ENCODE measurements at places on chromosomes 16 and 17.
A peak's percentile ranks its signal among the peaks of the same experiment; 100 is the strongest.

GRCh38 chr17:67353161-67353560, 13.2 kb downstream of the PSMD12 start:
- DNase-seq = no peak

- DNase-seq = peak; percentile 51
Observed at GRCh38 chr17:13337151-13337550, 264.6 kb downstream of the HS3ST3A1 start.

- DNase-seq = no peak
Observed at GRCh38 chr16:11322823-11323222, 22.4 kb upstream of the RMI2 start.

DNA sequence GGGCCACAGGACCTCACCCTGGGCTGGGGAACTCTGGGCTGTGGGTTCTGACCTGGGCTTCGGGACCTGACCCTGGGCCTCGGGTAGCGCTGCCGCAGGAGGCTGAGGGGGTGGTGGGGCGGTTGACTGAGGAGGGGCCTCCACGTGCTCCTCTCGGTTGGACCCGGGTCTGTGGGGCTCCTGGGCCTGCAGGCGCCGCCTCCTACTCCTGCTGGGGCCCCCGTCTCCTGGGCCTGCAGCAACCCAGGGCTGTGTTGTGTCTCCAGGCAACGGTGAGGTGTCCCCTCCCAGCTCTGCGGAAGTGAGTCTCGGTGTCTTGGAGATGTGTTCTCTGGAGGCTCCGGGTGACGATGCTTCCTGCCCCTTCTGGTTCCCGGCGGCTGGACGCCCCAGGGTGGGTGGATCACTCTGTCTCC, 41.5 kb upstream of the GNG13 start:
- no peak for DNase-seq

- no peak for DNase-seq
Observed at GRCh38 chr17:73524941-73525679, 119.1 kb downstream of the SDK2 start.

DNA sequence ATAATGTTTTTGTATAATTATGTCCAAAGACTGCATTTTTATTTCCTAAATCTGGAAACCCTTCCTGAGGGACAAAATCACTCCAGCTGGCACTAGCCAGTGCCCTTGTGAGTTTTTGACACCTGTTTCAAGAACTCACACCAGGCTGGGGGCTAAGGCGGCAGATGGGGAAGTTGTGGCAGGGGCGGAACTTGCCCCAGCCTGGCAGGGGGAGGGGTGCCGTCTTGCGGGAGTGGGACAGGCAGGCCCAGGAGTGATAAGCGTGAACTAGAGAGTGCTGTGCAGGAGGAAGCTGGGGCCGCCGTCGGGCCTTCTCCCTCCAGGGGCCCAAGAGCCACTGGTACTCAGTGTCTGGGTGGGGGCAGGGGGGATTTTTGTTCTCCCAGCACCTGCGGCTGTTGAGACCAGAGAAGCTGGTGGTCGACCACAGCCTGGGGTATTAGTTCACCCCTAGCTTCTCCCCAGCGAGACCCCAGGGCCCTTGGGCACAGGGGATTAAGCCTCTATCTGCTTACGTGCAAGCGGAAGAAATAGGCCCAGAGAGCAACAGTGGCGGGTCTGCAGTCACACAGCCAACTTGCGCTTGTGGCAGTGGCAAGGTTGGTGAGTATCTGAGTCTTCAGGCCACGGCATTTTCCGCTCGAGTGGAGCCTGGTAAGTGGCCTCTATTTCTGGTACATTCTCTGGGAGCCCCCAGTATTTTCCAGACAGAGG, 40.2 kb upstream of the PLCG2 start:
- no peak for DNase-seq

- no peak for DNase-seq
Observed at GRCh38 chr17:81396278-81396721, 1.0 kb downstream of the BAHCC1 start.

DNA sequence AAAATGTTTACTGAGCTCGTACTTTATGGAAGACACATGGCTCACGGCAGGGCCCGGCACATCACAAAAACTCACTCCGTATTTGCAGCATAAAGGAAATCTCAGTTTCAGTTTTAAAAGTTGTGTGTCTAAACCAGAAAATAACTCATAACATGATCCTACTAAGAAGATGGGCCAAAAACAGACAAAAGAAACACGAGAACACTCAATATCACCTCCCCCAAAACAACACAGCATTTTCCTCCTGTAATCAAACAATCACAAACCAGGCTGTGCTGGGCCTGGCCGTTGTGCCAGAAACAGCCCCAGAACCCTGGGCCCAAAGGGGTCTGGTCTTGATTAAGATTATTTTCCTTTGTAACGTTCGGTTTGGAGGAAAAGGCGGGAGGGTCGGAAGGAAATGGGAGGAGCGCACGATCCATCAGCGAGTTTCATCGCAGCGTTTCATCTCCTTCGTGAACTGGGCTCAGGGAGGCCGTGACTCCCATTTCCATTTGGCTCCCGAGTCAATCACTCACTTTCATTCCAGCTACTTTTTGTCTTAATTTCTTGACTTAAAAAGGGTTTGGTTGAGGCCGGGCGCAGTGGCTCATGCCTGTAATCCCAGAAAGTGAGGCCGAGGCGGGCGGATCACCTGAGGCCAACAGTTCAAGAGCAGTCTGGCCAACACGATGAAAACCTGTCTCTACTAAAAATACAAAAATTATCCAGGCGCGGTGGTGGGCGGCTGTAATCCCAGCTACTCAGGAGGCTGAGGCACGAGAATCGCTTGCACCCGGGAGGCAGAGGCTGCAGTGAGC, 61.4 kb downstream of the NXN start:
- DNase-seq = peak; percentile 20

DNA sequence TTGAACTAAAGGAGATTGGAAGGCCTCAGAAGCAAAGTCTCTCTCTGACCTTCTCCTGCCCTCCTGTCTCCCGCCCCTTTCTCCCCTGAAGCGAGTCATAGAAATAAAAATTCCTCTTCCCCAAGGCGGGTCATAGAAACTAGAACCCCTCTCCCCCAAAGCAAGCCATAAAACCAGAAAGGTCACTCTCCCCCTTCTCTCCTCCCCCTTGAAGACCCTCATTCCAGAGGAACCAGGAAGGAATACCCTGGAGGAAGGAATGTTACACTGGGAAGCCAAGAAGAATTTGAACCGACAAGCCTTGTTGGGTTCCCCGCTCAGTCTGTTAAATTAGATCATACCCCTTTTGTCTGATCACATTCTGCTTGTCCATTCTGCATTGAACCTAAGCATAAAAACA, 2.7 kb upstream of the GJC1 start:
- no peak for DNase-seq

- DNase-seq = no peak
Observed at GRCh38 chr17:59769887-59770286, 62.4 kb downstream of the VMP1 start.

- DNase-seq = no peak
Observed at GRCh38 chr17:55284001-55284884, 19.5 kb downstream of the HLF start.

DNA sequence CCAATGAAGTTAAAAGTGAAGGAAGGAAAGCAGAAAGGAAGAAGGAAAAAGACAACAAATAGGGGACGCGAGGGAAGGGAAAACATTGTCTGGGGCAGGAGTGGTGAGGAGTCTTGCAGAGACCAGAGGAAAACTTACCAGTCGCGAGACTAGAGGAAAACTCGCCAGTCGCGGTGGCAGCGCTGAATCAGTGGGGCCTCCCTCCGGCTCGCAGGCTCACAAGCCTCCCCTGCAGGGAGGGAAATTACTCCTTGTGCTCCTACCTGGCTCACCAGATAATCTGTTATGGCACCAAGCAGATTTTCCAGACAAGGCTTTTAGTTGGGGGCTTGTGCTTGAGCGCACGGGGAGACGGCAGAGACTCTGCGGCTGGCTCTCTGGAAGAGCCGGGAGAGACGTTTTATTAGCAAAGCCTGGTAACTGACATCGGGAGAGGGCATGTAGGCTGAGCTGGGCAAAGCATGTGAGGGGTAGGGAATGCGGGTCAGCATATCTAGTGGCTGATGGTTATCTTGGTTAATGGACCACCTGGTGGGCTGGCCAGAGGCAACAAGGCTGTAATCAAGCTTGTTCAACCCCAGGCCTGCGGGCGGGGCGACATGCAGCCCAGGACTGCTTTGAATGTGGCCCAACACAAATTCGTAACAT, 37.1 kb downstream of the LCMT1 start:
- no peak for DNase-seq

DNA sequence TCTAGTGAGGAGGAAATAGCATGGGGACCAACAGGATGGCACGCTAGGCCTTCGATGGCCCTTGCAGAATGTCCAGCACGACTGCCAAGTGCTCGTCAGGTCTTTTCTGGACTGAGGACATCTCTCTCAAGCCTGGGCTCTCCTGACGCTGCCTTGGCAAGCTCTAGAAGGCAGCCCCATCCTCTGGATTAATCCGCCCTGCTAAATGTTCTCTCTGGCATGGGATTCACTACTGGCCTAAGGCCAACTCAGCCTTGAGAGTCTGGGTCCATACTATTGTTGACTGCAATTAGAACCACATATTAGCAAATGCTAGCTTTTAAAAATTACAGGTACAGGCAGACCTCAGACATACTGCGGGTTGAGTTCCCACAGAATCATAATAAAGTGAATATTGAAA, 2.5 kb upstream of the CEP295NL start:
- DNase-seq = no peak

DNA sequence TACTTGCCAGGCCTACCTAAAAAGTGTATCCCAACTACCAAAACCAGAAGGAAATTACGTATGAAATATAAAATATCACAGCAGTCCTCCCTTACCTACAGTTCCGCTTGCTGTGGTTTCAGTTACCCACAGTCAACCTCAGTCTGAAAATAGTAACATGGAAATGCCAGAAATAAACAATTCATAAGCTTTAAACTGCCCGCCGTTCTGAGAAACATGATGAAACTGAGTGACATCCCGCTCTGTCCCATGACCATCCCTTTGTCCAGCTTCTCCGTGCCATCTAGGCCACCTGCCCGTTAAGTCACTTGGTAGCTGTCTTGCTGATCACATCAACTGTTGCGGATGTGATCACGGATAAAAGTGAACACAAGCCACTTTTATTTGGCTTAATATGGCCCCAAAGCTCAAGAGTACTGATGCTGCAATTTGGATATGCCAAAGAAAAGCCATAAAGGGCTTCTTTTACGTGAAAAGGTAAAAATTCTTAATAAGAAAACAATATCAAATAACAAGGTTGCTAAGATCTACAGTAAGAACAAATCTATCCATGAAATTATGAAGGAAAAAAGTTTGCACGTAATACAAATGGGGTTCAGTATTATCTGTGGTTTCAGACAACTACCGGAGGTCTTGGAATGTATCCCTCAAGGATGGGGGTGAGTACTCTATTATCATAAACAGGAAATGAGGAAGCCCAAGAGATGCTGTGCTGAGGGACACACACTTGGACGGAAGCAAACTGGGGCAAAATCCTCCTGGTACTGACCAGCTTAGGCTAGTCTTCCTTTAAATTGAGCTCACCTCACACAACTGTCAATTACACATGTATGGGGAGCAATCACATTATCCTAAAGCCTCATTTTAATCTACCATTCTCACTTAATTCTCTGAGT, 8.2 kb downstream of the USP22 start:
- no peak for DNase-seq

DNA sequence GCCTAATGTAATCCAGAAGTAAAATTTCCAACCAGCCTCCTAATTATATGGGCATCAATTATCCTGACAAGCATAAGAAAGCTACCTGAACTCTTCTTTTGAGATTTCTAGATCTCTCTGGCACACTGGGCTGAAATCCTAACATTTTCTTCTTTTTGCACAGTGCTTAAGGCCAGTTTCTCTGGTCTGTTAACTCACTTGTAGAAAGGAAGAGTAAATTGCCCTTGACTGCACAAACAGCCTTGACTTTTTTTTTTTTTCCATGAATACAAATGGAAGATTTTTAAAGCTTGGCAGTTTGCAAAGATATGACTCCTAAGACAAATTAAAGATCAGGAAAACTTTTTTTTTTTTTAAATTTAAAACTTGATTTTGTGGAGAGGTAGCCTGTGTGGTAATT, 291.2 kb upstream of the MON1B start:
- no peak for DNase-seq

GRCh38 chr16:85357323-85357722, 245.1 kb upstream of the CIBAR2 start:
- DNase-seq = no peak

- DNase-seq = no peak
Observed at GRCh38 chr17:48981927-48982539, 13.6 kb upstream of the GIP start.

GRCh38 chr17:49748791-49749190, 15.1 kb downstream of the FAM117A start:
- no peak for DNase-seq

GRCh38 chr17:49975531-49975930, 6.5 kb downstream of the DLX4 start:
- DNase-seq = no peak

- no peak for DNase-seq
Observed at GRCh38 chr17:82588266-82589175, 59.7 kb downstream of the WDR45B start.

DNA sequence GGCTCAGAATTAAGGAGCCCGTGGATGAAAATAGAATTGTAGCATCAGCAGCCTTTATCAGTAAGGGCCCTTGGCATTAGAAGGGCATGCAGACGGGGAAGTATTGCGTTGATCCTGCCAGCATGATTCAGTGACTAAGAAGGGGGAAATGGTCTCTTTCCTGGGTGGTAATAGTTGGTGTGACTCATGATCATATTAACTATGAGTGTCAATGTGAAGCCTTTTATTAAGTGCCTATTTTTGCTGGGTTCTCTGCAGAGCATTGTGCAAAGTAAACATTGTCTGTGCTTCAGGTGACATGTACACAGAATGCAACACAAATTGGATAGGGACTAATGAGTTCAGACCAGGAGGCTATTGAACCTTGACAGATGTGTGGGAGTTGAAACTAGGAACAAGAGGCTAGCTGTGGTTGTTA, 24.5 kb downstream of the RCVRN start:
- no peak for DNase-seq

DNA sequence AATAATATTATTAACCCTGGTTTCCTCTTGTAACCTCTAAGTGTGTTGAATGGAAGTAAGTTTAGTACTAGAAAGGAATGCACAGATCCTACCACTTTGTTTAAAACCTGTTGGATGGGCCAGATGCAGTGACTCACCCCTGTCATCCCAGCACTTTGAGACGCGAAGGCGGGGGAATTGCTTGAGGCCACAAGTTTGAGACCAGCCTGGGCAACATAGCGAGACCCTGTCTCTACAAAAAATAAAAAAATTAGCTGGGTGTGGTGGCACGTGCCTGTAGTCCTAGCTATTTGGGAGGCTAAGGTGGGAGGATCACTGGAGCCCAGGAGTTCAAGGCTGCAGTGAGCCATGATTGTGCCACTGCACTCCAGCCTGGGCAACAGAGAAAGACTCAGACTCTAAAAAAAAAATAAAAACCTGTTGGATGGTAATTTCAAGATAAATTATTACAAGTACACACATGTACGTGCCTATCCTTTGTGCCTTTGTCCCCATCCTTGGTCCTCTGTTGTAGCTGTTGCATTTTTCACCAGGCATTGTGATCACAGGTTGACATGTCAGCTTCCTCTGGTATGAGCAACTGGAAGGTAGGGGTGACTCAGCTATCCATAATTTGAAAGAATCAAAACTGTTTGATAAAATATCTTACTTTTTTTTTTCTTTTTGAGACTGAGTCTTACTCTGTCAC, 30.7 kb upstream of the METTL9 start:
- DNase-seq = no peak

GRCh38 chr16:55892821-55893220, 17.6 kb upstream of the CES5A start:
- no peak for DNase-seq
